ENCODE measurements at places on chromosomes 11 and 22.

DNA sequence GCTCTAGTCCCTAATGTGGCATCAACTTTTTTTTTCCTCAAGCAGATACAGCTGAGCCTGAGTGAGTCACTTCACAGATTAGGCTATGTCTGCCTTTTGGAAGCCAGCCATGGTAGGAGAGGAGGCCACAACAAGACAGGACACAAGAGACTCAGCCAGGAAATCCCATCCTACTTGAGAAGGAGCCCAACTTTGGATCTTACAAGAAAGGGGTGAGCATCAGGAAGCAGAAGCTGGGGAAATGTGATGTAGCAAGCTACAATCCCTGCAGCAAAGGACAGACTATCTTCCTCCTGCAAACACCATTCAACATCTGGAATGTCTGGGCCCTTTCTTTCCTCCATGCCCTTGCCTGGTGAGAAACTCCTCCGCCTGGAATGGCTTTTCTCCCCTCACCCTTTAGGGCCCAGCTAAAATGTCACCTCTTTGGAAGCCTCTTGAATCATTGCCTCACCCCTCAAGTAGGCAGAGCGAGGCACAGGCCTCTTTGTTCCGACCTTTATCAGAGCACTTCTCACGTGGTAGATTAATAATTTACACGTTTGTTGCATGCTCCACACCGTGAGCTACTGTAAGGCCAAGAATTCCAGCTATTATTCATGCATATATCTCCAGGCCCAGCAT lies 156.4 kb upstream of the PITPNB start:
- DNase-seq, result peak; percentile 54

- no peak for DNase-seq
These were observed 21.2 kb downstream of the FZD4 start for GRCh38 chr11:86933891-86934581.

GRCh38 chr11:34366522-34366921 lies 8.7 kb upstream of the ABTB2 start:
- no peak for DNase-seq

- DNase-seq, result no peak
These were observed 53.5 kb upstream of the LMO1 start for GRCh38 chr11:8317159-8317558.

GRCh38 chr11:1481861-1482441 lies 4.6 kb downstream of the MOB2 start:
- DNase-seq, result no peak

- no peak for DNase-seq
These were observed 255.3 kb upstream of the MTNR1B start for GRCh38 chr11:92714111-92714510.

DNA sequence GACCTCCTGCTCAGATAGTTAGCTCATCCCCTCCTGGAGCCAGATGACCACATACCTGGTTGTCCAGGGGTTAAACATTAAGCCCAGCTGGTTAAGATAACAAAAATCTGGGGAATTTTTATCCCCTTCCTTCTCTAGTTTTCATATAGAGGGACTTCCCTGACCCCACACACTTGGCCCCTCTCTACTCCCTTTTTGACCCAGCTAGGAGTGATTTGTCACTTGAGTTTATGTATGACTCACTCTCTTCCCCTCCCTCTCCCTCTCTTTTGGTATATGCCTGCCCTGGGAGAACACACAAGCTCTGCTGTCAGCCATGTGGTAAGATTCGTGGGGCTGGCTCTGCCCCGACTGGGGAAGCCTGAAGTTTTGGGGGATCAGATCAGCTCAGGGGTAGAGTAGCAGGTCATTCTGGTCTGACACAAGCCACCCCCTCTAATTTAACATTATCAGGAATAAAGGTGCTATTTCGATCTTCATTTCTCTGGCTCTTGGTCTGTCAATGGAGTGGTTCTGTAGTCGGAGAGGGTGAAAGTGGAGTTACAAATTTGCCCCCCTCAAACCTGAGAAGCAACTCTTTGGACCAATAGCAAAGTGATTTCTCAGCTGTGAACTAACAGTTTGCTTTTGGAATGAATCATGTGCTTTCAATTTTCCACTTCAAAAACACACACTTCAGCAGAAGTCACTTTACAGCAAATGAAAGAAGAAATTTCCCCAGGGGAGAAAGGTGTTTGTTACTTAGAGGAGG lies 415.3 kb upstream of the CADM1 start:
- no peak for DNase-seq

- DNase-seq, result no peak
These were observed 2.3 kb downstream of the IRF7 start for GRCh38 chr11:613369-613968.

DNA sequence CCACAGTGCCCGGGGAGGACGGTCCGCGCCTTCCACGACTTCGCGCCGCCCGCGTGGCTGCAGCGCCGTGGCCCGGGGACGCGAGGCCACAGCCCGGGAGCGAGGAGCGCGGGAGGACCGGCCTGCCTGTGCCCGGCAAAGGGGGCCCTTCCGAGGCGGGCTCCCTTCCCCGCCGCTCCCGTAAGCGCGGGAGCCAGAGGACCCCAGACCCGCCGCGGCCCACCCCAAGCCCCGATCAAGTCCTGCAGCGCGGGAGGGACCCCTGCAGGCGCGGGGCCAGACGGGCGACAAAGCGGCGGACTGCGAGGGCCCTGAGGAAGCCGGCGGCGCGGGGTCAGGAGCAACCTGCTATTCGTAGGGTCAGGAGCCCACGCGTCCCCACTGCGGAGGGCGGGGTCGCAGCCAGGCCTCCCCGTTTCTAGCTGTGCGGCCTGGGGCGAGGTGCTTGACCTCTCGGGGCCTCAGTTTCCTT lies 110.3 kb downstream of the WNT7B start:
- DNase-seq, result no peak

DNA sequence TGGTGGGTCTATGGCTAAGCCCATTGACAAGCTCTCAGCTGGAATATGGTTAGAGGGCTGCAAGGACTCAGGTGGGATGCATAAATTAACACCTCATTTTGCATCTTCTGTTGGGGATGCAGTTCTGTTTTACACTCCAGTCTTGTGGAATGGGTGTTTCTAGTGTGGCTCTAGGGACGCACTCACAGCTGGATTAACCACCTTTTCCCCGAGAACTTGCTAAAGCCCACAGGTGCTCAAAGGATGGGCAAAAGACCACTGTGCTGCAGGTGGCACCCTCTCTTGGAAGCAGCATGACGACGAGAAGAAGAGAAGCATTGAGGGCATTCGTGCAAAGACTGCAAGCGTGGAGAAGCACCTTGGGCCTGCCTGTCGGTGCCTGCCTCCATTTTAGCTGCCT lies 6.9 kb downstream of the BARX2 start:
- no peak for DNase-seq

DNA sequence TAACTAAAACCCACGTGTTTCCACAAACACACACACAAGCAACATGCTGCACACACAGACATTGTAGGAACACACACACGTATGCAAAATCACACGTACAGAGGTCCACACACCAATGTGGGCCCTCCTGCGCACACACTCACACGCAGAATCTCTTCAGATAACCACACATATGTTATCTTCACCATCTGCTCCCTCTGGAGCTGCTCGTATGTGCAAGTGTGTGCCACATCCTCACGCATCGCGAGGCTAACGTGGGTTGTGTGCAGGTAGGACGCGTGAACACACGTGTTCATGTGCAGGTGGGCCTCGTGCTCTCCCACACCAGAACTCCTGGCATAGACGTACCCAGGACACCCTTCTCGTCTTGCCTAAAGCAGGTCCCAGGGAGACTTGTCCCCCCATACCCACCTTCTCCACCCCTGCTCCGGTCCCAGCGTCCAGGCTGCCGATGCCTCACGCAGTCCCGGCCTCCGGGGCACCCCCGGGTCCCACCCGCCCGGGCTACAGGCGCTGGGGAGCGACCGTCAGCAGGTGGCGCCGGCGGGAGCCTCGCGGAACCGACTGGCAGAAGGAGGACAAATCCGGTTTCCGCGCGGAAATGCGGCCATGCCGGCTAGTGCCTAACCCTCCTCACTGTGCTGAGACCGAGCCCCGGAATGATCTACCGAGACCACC lies 10.3 kb upstream of the IGSF9B start:
- DNase-seq, result no peak

DNA sequence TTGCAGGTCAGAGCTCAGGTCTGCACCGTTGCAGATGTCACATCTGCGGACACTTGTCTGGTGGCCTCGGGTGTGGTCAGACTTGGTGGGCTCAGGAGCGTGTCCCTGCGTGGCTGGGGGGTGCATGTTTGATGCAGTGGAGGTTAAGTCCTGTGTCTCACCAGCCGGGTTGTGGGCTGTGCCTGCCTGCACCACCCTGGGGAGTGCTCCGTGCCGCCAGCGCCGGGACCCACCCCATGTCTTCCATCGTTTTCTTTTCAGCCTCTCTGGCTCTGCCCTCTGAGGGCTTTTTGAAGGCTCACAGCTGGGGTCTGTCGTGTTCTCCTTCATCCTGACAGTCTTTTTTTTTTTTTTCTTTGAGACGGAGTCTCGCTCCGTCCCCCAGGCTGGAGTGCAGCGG lies 26.0 kb downstream of the PPIL2 start:
- no peak for DNase-seq

GRCh38 chr11:84413549-84413948 lies 1127.4 kb upstream of the CCDC90B start:
- DNase-seq, result no peak

- no peak for DNase-seq
These were observed 1027.7 kb downstream of the OPCML start for GRCh38 chr11:132504501-132505041.

All from amniotic stem cell (primary cell).